ENCODE measurements at places on chromosomes 12 and 14. TPM values are rescaled to one million over a fixed set of nuclear protein-coding genes. Genes with fewer than 3 reads are reported as not detected.
A peak's percentile ranks its signal among the peaks of the same experiment; 100 is the strongest.

- no peak for DNase-seq
Measured at GRCh38 chr12:71010143-71010479, 89.6 kb upstream of the PTPRR start.

KITLG gene
- 3.0 TPM for total RNA-seq

LYZ gene
- 141 TPM for total RNA-seq

GRCh38 chr14:51442513-51443175 lies 202.6 kb downstream of the TMX1 start:
- DNase-seq: no peak

RILPL1 gene
- 1.5 TPM for total RNA-seq

SLC22A17 gene
- 2.4 TPM for total RNA-seq

ZFHX2 gene
- total RNA-seq: 0.14 TPM

DNA sequence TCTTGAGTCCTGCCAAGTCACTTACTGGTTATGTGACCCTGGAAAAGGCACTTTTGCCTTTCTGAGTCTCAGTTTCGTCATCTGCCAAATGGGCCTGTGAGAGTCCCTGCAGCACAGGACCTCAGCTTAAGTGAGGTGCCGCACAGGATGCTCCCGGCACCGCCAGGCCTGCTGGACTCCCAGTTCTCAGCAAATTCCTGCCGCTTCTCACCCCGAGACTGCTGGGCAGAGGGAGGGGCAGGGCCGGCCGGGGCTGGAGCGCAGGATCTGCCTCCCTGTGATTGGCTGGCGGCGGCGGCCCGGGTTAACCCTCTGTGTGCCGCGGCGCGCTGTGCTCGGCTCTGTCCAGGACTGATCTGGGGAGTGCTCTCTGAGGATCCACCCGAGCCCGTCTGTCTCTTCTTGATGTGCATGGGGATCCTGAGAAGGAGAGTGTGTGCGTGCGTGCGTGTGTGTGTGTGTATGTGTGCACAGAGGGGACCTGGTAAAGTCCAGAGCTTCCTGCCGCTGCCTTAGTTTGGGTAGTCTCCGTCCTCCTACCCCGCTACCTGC lies 8.6 kb downstream of the SETD1B start:
- DNase-seq: peak; percentile 83

DNA sequence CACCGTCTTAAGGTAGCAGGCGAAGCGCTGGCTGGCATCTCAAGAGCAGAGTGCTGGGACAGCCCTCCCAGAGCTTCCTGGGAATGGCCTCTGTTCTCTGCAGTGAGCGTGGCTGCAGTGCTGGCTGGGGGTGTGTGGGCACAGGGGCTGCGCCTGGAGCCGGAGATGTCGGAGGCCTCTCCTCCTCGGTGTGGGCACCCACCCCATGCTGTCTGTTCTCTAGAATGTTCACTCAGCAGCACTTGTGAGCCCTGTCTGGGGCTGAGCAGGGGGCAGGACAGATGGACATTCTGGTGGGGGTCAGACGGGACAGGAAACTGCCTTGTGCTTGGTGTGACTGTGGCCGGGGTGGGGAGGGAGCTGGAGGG lies 15.9 kb downstream of the FBRSL1 start:
- DNase-seq: no peak

GRCh38 chr12:130428116-130428515 lies 90.4 kb downstream of the PIWIL1 start:
- no peak for DNase-seq

GRCh38 chr12:5623411-5623810 lies 191.5 kb downstream of the NTF3 start:
- DNase-seq: no peak

KRT77 gene
- total RNA-seq: not detected

- peak; percentile 57 for DNase-seq
Measured at GRCh38 chr12:128969480-128970055, 116.3 kb downstream of the GLT1D1 start.

ACRBP gene
- total RNA-seq: 1.5 TPM

KLRB1 gene
- total RNA-seq: 0.75 TPM

DNA sequence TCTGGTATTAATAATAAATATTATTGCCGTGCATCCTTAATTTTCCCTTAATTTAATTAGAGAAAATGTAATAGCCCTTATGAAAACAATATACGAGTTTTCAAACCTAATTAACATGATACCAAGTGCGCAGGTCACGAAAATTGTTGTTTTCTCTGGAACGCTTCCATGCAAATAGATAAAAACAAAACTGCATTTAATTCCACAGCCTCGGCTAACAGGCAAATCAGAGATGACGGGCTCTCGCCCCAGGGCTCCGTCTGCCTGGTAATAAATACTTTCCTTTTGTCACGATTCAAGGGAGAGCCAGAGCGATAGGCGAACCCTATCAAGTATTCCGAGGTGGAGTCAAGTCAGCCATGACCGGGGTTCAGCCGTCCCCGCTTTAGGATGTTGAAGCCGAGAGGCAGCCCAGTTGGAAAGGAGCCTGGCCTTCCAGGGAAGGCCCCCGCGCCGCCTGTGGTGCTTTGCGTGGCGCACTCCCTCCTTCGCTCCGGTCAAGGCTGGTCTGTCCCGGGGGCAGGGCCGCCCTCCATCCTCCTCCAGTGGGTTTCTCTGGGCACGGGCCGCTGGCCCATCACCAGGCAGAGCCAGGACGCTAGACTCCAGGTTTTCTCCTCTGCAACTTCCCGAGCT lies 137.8 kb upstream of the GSC start:
- no peak for DNase-seq

DNA sequence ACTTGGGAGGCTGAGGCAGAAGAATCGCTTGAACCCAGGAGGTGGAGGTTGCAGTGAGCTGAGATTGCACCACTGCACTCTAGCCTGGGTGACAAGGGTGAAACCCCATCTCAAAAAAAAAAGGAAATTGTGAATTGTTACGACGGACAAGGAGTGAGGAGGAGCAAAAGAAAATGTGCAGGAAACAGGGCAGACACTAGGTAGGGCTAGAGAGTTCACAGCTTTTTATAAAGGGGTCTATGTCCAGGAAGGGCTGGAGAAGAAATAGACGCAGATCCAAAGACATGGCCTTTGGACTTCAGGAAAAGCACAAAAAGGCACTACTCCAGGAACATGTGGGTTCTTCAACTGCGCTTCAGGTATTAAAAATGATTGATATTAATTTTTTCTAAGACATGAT lies 34.4 kb downstream of the ATG14 start:
- DNase-seq: no peak

- DNase-seq: no peak
Measured at GRCh38 chr14:47186486-47186885, 488.9 kb downstream of the MDGA2 start.

- DNase-seq: no peak
Measured at GRCh38 chr14:74239848-74240793, 872 bp downstream of the VSX2 start.

DNA sequence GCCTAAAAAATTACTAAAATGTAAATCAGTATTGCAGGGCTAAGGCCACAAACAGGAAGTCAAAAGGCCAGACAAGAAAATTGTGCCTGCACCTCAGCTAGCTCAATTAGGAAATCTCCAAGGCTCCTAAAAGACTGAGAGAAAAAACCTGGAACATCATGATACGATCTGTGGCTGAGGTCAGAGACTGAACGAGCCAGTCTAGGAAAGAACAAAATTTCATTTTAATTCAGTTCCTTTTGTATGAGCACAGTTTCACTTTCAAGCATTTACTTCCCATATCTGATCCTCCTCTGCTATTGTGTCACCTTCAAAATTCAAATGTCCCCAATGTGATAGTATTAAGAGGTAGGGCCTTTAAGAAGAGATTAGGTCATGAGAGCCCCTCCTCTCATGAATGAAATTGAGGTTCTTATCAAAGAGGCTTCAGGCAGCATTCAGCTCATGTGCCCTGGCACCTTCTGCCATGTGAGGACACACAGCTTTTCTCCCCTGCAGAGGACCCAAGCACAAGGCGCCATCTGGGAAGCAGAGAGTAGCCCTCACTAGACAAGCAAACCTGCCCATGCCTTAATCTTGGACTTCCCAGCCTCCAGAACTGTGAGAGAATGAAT lies 14.8 kb downstream of the PRKAB1 start:
- DNase-seq: no peak

AQP2 gene
- total RNA-seq: not detected

DNA sequence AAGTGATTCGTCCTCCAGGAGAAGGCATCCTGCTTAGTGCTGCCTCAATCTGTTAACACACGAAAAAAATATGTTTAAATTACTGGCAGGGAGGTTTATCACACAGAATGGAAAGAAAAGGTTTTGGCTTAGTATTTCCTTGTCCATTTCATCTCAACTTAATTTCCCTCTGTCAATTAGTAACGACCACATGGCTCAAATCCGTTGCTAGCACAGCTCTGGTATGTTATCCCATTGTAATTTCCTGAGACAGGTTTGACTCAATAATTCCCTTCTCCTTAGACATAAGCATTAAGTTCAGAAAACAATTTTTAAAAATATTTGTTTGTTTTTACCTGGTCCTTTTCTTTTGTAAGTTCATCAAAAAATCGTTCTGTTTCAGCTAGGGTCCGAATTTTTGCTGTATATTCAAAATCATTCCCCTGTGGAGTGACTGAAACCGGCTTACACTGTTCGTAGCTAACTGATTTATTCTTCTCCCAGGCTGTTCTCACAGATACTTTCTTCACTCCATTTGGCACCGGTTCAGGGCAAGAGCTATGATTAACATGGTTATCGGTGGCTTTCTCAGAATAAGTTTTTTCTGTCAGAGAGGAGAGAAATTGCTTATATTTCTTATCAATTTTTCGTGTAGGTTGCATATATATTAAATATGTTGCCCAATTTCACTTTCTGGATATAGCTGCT lies 10.1 kb upstream of the PITPNM2 start:
- DNase-seq: no peak

- DNase-seq: no peak
Measured at GRCh38 chr14:24279301-24280186, 8.1 kb upstream of the RABGGTA start.

KDM2B gene
- 13.7 TPM for total RNA-seq

DNA sequence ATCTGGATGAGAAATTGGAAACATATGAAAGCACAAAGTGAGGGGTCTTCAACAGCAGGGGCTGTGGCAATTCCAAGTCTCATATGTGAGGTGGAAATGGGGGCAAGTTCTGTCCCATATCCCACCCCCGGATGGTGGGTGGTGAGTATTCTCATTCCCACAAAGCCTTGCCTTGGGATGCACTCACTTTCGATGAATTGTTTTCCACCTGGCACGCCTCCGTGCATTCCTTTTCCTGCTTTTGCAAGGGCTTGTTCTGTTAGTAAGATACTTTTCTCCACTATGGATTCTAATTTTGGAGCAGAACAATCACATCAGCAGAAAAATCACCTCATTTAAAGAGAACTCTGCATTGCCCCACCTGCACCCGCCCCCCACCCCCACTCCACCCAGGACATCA lies 3.1 kb downstream of the LACRT start:
- no peak for DNase-seq

GPR135 gene
- total RNA-seq: 2.9 TPM

ASB2 gene
- 0.56 TPM for total RNA-seq

- DNase-seq: no peak
Measured at GRCh38 chr14:68692916-68693771, 99.7 kb downstream of the ZFP36L1 start.

CPNE8 gene
- 17.3 TPM for total RNA-seq

OR4E1 gene
- not detected for total RNA-seq

DNA sequence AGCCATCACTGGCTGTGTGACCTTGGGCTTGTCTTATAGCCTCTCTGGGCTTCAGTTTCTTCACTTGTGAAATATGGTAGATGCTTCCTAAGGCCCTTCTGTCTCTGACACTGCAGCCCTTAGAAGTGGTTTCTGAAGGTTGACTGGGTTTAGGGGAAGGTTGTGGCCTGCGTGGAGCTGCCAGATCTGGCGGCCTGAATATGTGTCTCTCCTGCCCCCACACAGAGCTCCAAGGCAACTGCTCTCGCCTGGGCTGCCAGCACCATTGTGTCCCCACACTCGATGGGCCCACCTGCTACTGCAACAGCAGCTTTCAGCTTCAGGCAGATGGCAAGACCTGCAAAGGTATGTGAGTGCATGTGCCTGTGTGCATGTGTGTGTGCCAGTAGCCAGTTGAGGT lies 4.0 kb downstream of the LRP1-AS start:
- DNase-seq: no peak

GRCh38 chr12:68290126-68290525 lies 36.7 kb upstream of the IL22 start:
- no peak for DNase-seq

DNA sequence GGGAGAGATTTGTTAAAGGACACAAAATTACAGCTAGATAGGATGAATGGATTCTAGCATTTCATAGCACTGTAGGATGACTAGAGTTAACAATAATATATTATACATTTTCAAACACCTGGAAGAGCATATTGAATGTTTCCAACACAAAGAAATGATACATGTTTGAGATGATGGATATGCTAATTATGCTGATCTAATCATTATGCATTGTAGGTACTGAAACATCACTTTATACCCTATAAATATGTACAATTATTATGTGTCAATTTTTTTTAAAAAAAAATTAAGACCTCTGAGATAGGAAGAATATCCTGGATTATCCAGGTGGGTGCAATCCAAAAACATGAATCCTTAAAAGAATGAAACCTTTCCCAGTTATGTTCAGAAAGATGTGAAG lies 100.3 kb upstream of the CPNE8 start:
- DNase-seq: no peak

GRCh38 chr12:59736786-59737185 lies 141.0 kb downstream of the SLC16A7 start:
- DNase-seq: no peak

DNA sequence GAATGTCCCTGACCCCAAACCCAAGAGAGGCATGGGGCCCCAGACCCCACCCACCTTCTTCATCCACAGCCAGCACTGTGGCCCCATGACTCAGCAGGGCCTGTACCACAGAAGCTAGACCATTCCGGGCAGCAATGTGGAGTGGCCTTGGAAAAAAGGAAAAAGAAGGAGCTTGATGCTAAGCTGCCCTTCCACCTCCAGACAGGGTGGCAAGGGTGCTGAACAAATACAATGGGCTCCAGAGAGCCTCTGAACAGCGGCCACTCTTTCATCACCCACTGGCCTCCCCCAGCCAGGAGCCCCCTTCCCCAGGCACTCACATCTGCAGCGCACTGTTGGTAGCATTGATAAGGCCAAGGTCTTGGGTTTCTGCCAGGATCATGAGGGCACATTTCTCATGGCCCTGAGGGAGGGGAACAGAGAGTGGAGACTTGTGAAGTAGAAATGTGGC lies 13.9 kb downstream of the SLC39A5 start:
- peak; percentile 75 for DNase-seq

TPH2 gene
- total RNA-seq: not detected

DNA sequence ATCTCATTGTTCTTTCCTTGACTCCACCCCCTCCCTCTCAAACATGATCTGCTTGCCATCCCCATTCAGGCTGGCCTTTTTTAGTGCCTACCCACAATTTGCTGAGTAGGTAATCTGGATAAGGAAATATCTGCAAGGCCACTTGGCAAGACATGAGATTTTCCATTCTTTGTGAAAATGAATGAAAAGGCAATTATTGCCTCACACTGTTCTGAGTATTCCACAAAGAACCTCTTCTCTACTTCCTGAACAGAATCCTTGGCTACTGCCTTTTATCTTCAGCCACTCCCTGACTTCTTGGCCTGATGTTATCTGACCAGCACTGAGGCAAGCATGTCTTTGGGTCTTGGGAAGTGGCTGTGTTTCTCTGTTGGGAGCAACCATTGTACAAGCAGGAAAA lies 263.2 kb upstream of the ATP2B1 start:
- no peak for DNase-seq

- no peak for DNase-seq
Measured at GRCh38 chr14:102154121-102154520, 14.4 kb downstream of the WDR20 start.

LRFN5 gene
- total RNA-seq: 0.08 TPM

OVCH1 gene
- total RNA-seq: not detected
